Astrocyte of the cerebellum (primary cell): ENCODE measurements at places on chromosomes 11 and 22.

DNA sequence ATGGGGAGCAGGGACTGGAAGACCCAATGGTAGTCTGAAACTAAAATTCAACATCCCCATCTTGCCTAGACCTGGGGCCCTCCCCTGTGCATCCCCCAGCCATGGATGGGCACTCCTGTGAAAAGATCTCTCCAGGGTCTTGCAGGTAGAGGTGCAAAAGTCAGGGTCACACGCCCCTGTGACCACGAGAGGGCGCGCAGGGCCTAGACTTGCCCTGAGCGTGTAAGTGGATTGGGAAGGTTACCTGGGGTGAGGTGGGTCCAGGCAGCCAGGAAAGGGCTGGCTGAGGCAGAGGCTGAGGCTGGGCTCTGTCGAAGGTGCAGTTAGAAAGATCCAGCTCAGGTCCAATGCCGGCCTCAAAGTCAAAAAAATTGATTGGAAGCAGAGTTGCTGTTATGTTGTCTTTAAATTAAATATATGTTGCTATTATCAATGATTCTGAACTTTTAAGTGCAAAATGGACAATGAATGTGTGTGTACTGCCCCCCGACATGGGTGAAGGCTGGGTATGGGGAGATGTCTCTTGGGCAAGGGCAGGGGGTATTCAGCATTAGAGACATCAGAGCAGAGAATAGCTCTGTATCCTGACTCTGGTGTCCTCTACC lies 4.8 kb upstream of the POU2F3 start:
- no peak for DNase-seq

DNA sequence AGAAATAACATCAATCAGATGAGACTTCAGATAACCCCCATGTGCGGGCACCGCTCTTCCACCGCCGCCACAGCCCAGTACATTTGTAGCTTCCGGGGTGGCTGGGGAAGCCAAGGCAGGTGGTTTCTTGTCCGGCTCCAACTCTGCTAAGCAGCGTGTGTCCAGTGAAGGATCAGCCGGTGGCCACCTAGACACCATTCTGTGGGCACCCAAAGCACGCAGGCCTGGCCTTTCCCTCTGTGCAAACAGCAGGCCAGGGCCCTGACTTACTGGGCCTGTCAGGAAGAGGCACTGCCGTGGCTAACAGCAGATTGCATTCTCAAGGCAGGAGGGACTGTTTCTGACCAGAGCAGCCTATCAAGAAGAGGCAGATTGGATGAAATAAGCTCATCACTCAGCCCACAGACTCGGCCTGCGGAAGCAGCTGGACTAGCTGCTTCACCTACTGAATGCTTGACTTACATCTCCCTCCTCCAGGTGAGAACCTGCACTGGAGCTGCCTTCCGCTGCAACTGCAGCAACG lies 74.8 kb downstream of the ETS1 start:
- DNase-seq: no peak

DNA sequence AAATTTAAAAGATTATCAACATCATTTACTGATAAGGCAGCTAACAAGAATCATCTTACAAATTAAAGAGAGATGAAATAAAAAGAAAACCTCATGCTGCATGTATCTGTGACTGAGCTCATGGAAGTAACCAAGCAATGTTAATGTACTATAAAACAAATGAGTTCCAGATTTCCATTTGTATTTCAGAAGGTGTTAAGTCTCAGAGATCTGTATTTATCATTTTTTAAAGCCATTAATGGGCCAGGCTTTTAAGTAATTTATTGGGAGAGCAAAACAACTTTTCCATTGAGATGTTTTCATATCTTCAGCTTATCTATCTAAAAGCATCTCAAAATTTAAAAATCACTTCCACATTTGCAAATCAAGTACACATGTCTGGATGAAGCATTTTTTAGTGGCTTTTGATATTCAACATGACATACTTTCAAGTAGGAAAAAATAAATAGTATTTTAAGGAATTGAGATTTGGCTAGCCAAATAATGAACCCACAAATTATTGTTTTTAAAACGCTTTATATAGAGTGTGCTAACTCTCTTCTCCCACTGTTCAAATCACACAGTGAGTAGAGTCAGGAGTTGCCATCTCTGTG lies 17.9 kb upstream of the BBOX1 start:
- DNase-seq: no peak

- DNase-seq: no peak
These were observed 49.8 kb downstream of the SMCO4 start for GRCh38 chr11:93493252-93493897.

DNA sequence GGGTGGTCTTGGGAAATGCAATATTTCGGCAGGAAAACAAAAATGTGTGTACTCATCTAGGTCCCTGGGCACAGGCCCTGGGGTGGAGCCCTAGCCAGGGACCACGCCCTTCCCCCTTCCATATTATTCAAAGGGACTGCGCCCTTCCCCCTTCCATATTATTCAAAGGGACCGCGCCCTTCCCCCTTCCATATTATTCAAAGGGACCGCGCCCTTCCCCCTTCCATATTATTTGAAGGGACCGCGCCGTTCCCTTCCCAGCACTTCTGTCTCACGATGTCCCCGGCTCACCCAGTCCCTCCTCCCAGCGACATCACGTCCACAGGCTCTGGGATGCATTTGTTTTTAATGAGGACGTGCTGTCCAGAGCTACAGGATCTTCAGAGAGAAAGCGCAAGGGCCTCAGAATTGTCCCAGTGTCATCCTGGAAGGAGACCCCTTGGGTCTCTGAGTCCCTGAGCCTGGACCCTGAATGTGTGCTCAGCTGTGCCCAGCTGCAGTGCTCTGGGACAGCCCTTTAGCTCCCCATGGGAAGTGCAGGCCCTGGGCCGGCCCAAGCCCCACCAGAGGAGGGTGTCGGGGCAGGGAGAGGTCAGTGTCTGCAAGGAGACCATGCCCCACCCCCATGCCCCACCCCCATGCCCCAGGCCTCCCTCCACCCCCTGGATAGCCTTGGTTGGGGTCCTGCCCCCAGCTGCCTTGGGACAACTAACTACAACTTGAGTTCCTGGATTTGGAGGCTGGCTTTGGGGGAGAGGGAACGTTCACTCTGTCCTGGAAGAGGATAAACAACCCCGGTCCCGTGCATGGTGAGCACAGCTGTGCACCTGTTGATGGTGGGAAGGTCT lies 810.0 kb downstream of the BRD1 start:
- DNase-seq: no peak

GRCh38 chr11:30206249-30206996 lies 24.4 kb upstream of the FSHB start:
- no peak for DNase-seq

GRCh38 chr11:61279934-61280659 lies 15.0 kb downstream of the VWCE start:
- DNase-seq: peak; percentile 57

GRCh38 chr11:1729692-1730011 lies 20.7 kb downstream of the IFITM10 start:
- no peak for DNase-seq

DNA sequence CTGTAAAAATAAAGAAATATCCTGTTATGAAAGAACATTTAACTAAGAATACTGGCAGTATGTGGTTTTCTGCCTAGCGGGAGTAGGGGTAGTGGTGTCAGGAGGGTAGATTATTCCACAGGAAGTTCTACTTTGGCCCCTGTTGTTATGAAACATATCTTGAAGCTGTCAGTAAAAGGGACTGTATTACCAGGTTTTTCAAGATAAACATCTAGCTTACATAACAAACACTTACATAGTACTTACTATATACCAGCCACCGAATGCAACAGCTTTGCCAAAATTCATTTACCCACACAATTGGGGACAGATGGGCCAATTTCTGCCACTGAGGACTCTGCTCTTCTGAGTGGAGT lies 3.7 kb downstream of the TMEM123 start:
- no peak for DNase-seq

GRCh38 chr11:119681361-119681910 lies 47.6 kb downstream of the NECTIN1 start:
- no peak for DNase-seq
